Thyroid gland (tissue), 4 donors: ENCODE measurements at places on chromosomes 7 and 10. TPM values are rescaled to one million over a fixed set of nuclear protein-coding genes. Genes with fewer than 3 reads are reported as not detected.

CYP26C1 gene
- total RNA-seq: not detected

GRCh38 chr7:156650042-156650441 is 9.5 kb downstream of the RNF32 start:
- peak; percentile 41 for DNase-seq

- no peak for DNase-seq
These were observed 11.7 kb downstream of the ADIRF start for GRCh38 chr10:86979977-86980448.

GPNMB gene
- total RNA-seq: 84.8 TPM

DNA sequence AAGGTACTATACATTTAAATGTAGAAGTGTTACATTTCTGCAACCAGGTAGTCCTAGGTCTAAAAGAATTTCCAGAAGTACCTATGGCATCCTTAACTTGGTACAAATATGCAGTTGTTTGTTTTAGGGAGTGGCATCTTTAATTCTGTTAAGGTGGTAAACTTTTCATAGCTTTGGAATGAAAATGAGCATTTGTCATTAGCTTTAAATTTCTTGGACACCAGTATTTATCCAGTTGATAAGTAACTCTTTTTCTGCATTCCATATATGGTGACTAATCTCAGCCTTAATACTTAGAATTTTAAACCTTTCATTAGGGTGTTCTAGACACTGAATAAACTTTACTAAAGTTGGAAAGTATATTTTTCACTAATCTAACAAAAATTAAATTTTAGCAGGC is 10.8 kb downstream of the SLF2 start:
- no peak for DNase-seq

HOXA11 gene
- total RNA-seq: not detected

GRCh38 chr10:22338931-22339330 is 6.4 kb upstream of the SPAG6 start:
- no peak for DNase-seq

GRCh38 chr10:70461397-70462348 is 16.9 kb upstream of the PALD1 start:
- DNase-seq: peak; percentile 56

DNA sequence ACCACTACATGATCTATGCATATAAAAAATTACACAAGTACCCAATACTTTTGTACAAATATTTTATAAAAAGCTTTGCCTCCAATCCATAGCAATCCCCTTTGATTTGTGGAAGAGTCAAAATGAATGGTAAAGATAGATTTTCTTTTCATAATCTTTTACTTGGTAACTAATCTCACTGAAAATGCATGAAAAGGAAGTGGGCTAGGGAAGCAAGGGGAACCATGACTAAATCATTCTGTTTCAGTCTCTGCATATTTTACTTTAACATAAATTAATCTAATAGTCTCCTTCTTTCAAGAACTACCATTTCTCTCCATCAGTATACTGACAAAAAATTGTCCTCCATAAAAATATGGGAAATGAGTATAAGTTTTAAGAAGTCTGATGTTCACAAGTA is 96.9 kb downstream of the TES start:
- no peak for DNase-seq

DNA sequence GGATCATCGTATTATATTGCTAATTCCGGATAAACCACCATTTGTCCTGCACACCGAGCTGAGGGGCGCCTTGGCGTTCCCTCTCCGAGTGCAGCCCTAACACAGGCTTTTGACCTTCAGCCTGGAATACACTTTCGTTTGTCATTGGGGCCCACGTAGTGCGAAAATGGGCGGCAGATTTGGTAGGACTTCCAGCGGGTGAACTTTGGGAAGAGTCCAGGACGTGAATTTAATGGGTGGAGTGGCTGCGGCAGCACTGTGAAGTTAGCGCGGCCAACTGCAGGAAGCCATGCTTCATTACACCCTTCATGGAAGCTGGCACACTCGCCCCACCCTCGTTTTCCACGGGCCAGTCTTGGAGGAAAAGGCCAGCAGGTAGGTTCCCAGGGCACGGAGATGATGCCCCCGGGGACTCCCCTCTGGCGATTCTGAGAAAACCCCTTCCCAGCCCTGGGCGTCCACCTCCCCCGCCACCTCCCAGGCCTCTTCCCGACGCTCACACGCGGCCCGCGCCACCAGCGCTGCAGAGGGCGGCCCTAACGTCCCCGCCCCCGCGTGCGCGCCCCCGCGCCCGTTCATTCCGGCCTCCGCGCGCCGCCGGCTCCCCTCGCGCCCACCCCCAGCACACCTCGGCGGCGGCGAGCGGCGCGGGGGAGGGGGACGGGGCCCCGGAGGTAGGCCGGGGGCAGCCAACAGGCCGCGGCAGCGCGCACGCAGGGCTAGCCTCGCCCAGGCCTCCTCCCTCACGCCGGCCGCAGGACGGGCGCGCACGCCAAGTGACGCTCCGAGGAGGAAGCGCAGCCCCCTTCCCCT is at the start of gene MLLT10:
TSS of gene MLLT10 (plus strand) at position 766 of the 813 bp plus-strand sequence. CDS start 413 bp downstream, outside the sequence.
- DNase-seq: peak; percentile 97

AKR1D1 gene
- not detected for total RNA-seq

DNA sequence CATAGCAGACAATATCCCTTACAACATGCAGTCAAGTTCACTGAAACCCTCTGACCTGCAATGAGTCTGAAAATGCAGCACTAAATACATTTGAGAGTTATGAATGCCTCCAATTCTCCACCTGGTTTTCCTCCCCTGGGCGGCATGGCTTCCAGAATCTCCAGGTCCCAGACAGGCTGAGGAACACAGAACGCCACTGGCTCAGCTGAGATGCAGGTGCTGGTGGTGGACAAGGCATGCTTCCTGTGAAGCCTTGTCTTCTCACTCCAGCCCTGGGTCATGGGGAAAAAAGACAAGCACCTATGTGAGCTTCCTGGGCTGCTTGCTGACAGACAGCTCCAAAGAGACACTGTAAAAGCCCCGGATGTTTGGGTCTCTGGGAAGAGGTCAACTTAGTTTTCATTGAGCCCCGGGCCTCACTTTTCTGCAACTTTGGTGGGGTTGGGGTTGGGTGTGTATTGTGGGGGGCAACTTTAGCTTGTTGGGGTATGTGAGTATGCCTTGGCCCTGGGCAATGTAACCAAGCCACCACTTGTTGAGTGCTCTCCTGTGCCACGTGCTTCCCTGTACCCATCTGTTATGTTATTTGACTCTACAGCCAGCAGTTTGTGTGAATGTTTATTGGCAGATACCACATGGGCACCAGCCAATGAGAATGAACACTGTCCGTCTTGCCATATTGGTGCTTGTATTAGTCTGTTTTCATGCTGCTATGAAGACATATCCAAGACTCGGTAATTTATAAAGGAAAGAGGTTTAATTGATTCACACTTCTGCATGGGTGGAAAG is 127.8 kb downstream of the EMX2 start:
- DNase-seq: no peak
